ENCODE measurements at places on chromosomes 1 and 21.

GRCh38 chr1:151885479-151885878 is 23.8 kb downstream of the THEM4 start:
- no peak for DNase-seq

GRCh38 chr1:213985209-213986019 is 2.4 kb upstream of the PROX1 start:
- no peak for DNase-seq

GRCh38 chr1:8652467-8653046 is 164.9 kb downstream of the RERE start:
- no peak for DNase-seq

GRCh38 chr1:106875622-106876021 is 180.9 kb upstream of the PRMT6 start:
- no peak for DNase-seq

GRCh38 chr1:36908096-36908495 is 126.2 kb downstream of the GRIK3 start:
- DNase-seq = no peak

DNA sequence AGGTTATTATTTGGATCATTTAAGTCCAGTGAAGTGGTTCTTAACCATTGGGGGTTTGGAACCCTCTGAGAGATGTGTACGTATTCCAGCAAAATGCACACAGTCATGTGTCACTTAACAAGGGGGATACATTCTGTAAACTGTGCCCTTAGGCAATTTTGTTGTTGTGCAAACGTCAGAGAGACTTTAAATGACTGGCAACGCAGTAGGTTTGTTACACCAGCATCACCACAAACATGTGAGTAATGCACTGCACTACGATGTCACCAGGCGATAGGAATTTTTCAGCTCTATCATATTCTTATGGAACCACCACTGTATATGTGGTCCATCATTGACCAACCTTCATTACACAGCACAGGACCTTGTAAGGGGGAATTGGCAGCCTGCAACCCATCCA is 11.9 kb downstream of the AHCYL1 start:
- peak; percentile 55 for DNase-seq

GRCh38 chr21:43025636-43026180 is 49.9 kb downstream of the CBS start:
- DNase-seq = peak; percentile 79

DNA sequence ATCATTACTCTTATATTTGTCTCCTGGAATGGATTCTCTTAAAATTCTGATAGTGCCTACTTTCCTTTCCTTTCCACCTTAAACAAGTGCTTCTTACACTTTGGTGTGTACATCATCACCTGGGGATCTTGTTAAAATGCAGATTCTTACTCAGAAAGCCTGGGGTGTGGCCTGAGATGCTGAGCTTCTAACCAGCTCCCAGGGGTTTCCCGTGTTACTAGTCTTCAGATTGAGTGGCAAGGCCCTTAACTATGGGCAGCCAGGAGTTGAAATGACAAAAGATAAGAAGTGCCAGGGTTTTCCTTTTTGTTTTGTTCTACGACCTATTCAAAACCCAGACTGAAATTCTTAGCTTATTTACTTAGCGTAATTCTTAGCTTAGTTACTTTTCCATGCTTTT is 159.2 kb downstream of the HFM1 start:
- DNase-seq = no peak

GRCh38 chr1:36207339-36207738 is 16.9 kb upstream of the THRAP3 start:
- peak; percentile 84 for DNase-seq

GRCh38 chr1:208369045-208369444 is 124.9 kb upstream of the PLXNA2 start:
- DNase-seq = no peak

DNA sequence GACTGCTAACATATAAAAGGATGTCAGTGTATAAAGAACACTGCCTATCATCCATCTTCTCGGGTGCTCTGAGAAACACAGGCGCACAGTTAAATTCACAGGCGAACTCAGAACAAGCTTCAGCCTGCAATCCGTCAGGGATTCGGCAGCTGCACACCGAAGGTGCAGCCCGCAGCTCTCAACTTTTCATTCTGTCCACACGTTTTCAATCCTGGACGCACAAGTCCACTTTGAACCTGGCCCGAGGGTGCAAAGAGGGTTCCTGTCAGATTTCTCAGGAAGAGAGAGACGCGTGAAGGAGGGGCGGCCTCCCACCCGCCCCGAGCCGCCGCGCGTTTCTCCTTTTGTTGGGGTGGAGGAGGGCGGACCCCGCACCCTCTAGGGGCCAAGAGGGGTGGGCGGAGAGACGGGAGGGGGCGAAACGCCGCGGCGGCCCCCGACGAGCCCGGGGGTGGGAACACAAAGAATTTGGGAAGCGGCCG is 724 bp downstream of the DOCK7 start:
- peak; percentile 35 for DNase-seq

DNA sequence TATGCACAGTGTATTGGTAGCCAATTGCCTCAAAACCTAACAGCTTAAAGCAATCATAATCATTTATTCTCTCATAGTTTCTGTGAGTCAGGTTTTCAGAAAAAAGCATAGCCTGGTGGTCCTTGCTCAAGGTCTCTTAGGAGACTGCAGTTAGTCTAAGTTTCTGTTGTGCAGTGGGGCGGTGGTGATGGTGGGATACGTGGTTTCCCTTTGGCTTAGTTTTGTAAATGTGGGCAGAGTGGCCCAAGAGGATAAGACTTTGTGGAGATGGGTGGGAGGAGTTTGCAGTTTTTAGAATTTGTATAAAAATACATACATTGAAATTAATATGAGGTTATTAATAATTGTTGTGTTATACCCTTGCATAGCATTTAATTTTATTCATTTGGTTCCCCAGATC is 68.6 kb downstream of the NOS1AP start:
- DNase-seq = no peak

- peak; percentile 79 for DNase-seq
These were observed 12.3 kb downstream of the BCAR3 start for GRCh38 chr1:93669369-93669768.

DNA sequence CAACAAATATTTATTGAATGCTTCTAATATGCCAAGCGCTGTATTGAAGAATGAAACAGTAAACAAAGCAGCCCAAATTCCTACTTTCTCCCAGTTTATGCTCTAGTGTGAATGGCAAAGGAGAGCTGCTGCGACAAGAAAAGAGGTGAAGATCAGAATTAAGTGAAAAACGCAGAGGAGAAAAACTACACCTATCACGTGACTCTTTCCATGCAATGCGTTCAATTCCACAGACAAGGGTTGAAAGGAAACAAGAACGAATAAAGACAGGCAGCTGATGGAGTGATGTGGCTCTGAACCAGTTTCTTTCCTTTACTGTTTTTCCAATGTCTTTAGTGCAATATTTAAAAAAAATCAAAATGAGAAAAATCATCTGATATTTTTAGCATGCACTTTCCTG is 23.6 kb downstream of the MT1HL1 start:
- no peak for DNase-seq

GRCh38 chr1:193537266-193538002 is 351.0 kb upstream of the B3GALT2 start:
- no peak for DNase-seq

DNA sequence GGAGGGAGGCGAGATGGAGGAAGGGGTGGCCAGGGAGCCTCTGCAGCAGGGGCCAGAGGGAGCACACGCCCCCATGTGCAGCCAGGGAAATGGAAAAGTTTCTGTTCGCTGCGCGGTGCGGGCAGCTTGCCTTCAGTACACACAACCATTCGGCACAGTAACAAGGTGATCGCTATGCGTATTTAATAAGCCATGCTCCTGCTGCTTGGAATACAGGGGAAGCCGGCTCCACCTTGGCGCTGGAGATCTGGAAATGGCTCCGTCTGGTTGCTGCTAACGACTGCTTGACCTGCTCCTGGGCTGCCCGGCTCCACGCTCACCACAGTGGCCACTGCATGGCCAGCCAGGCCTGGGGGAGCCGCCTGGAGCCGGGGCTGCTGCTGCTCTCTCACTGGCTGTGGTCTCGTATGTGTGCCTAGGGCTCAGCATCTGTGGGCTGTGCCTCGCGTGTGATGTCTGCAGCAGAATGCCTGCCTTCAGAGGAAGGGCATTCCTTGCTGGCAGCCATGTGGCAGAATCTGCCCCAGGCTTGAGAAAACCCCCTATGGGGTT is 86.4 kb upstream of the ACTL8 start:
- DNase-seq = no peak

GRCh38 chr21:35414507-35415139 is 365.5 kb upstream of the RUNX1 start:
- no peak for DNase-seq

- no peak for DNase-seq
These were observed 188.2 kb upstream of the FGGY start for GRCh38 chr1:59108481-59109317.

DNA sequence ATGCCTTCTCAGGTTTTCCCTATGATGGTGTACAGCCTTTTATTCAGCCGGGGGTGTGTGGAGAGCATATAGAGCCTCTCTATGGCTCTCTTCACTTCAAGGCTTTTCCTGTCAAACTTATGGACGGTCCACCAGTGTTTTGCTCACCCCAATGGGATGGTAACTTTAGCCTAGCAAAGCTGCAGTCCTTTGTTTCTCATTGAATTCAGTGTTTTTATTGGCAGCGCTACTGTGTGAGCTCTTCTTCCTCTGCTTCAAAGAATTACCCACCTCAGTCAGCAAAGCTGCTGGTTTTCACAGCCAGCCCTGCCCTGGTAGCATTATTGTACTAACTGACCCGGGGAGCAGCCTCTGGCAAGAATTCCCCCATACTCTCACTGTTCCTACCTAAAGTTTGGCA is 145.3 kb upstream of the RRP15 start:
- DNase-seq = no peak

GRCh38 chr1:178645157-178645807 is 79.8 kb upstream of the RALGPS2 start:
- no peak for DNase-seq

DNA sequence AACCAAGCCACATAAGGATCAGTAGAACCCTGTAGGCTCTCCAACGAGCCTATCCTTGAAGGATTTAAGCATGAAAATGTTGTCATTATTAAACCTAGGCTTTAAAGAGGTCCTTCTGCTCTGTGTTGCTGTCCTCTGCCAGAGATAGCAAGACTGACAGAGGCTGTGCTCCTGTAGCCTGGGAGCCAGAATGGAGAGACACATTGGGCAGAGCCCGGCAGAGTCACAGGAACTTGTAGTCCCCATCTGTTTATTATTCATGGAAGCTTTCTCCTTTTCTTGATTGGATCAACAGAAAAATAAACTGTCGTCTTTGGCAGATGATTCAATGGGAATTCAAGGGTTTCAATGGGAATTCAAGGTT is 19.2 kb upstream of the SLAMF1 start:
- DNase-seq = no peak

DNA sequence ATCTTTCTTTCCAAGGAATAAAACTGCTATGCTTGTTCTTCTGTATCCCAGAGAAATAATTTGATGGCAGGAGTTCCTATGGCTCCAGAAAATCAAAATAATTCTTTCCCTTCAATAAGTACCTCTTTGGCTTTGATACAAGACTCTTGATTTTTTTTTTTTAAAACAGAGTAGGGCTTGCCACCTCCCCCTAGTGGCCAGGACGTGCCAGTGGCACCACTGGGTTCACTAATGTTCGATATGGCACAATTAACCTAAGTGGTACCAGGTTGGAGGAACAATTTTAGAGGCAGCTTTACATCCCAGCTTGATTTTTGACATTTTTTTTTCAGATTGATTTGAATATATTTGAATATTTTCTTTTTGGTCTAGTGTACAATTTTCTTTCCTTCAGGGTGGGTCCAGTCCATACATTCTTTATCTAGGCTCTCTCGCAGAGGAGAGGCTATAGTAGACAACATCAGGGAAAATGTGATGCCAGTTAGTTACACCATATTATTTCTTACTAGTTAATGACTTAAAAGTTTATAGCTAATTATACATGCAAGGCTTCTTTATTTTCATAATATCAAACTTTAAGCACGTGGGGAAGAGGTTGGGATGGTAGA is 330.9 kb downstream of the S1PR1 start:
- peak; percentile 31 for DNase-seq

DNA sequence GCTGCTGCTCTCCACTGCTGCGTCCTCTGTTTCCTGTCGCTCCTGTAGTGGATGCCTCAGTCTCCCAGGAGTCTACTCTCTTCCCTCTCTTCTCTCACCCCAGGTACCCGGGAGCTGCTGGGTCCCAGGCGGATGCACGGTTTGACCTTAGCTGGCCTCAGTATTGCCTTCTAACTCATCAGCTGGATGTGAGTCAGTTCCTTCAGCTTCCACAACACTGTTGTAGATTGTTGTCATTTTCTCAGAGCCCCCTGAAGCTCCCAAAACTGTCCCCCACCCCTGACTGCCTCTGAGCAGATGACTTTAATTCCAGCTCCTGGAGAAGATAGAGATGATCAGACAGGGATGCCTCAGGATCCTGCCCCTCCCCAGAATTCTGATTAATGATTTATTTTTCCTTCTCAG is 7.2 kb downstream of the CNIH3 start:
- DNase-seq = peak; percentile 68

- peak; percentile 34 for DNase-seq
These were observed 31.1 kb upstream of the MTF1 start for GRCh38 chr1:37890378-37891014.

GRCh38 chr1:240242601-240243144 is 151.0 kb downstream of the FMN2 start:
- DNase-seq = peak; percentile 88

DNA sequence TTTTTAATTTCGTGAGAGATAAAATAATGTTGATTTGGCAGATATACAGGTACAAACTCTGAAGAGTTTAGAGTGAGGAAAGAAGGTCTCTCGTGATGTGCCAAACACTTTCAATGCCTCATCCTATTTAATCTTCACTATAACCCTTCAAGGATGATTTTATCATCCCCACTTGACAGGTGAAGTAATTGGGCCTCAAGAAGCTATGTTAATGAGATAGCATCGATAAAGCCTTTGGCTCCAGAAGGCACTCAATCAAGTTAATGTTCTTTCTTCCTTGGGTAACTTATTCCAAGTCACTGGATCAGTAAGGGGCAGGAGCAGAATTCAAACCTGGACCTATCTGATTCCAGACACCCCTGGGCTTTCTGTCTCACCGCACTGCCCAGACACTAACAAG is 7.2 kb downstream of the LMOD1 start:
- DNase-seq = no peak

GRCh38 chr1:13820055-13820454 is 120.1 kb downstream of the PRDM2 start:
- no peak for DNase-seq

GRCh38 chr1:153789478-153790034 is 14.3 kb downstream of the SLC27A3 start:
- no peak for DNase-seq

GRCh38 chr1:205547936-205548827 is 43.7 kb downstream of the CDK18 start:
- DNase-seq = no peak

GRCh38 chr1:94976971-94977548 is 50.1 kb upstream of the CNN3 start:
- no peak for DNase-seq

All from AG10803 (cell line).